ENCODE measurements at places on chromosomes 11 and 22.

DNA sequence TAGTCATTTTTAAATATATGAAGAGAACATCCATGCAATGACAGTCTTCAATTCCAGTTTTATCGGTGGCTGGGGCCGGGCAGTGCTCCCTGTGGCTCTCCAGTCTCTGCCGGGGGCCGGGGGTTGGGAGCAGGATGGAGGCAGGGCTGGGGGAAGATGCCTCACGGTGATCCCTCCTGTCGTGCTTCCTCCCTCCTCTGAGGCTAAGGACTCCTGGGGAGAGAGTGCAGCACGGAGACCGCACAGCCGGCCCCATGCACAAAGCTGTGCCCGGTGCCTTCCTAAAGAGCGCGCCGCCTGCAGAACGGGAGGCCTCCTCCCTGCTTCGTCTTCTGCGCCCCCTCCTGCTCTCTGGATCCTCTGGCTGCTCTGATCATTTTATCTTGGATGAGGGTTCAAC, 20.5 kb downstream of the GAL start:
- DNase-seq: no peak

DNA sequence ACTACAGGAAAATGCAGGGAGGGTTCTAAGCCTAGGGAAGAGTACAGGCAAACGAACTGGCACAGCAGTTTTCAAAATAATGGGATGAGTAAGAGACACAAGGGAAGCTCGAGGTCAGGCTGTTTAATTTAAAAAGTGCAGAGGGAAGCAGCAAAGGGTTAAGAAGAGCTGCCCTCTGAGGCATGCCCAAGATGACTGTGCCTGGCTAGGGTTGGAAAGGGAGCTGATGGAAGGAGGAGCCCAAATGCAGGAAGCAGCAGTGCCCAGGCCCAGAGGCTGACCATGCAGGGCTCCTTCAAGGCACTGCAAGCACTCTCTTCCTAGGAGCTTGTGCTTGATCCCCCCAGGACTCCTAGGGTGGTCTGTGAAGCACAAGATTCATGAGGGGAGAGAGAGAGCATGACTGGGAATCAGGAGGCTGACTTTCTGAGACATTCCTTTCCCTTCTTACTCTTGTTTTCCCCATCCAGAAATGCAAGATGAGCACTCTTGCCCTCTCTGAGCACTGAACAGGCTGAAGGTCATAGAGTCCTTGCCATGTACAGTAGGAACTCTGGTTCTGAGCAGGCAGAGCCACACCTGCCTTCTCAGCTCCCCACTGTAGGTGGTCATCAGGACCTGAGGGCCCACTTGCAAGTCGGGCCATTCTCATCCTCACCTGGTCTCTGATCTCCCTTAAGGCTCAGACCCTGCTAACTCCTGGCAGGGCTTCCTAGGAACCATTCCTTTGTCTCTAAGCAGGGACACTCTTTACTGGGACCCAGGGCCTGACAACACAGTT, 46.7 kb upstream of the DRD2 start:
- no peak for DNase-seq

GRCh38 chr22:20388200-20388599, 5.8 kb upstream of the ZNF74 start:
- no peak for DNase-seq

DNA sequence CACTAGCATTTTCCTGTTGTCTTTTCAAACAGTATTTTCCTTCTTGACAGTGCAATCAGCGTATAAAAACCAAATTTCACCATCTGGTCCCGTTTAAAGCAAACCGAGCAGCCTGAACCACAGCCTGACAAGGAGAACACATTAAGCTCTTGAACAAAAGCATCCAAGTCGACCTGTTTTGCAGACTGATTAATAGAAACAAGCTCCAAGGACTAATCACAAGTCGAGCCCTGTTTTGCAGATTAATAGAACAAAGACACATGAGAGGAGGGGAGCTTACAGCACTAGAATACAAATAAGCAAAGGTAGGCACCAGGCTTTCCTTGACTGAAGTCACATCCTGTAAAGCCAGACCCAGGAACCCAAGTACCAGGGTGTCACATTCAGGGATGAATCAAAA, 104.8 kb downstream of the MPPED2 start:
- DNase-seq: no peak

DNA sequence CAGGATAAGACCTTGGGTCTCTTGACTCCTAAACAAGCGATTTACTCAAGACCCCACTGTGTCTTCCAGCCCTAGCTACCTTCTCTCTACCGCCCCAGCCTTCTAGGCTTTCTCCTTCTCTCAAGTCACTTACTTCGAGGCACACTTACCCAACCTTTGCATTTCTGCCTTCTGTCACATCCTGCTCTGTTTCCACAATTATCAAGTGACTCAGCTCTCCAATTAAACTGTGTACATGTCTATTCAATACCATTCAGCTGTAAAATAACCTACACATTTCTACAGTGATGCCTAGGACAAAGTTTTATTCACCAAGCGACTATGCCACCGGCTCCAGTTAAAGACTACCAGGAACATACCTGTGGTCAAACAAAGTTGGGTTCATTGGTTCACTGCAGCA, 69.0 kb downstream of the LARGE1 start:
- no peak for DNase-seq

- DNase-seq: peak; percentile 11
Measured at GRCh38 chr11:76209973-76210930, 4.0 kb upstream of the WNT11 start.

- no peak for DNase-seq
Measured at GRCh38 chr11:19938169-19938856, 222.0 kb downstream of the DBX1 start.

DNA sequence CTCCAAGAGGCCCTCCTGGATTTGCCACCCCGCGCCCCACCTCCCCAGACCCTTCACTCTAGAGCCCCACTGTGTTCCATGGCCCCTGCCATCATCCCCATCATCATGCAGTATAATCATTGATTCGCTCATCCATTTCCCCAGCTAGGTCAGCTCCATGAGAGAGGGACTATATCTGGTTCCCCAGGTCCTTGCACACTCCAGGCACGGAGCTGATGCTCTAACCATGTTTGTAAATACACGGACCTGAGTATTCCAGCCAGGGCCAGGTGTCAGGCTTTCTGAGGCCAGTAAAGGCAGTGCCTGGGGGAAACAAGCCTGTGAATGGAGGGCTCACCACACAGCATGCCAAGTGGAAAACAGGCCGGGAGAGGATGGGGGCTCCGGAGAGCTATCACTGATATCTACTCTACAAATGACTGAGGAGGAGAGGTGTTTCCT, 27.1 kb upstream of the OAF start:
- DNase-seq: no peak

DNA sequence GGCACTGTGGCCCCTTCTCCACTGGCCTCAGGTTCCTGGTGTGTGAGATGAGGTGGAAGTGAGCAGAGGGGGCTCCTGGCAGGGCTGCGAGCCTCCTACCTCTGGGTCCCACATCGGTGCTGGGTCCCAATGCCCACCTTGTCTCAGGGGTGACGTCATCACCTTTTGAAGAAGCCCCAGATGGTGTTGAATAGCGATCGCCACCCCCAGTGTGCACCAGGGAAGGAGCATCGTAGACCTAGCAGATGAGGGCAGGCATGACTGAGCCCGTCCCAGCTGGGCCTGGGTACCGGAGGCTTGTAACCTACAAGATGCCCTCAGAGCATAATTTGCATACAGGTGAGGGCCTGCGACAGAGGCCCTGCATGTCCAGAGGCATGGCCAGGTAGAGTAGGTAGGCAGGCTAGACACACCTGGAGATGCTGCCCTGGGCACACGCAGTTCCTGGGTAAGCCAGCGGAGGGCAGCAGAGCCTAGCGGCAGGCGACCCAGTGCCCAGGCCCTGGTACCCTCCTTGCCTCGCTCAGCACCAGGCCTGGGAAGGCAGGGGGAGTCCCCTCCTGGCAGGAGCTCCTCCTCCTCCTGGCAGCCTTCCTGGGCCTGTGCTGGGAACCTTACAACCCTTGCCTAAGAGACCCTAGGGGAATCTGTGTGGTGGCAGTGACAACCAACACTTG, 52.5 kb downstream of the TPCN2 start:
- no peak for DNase-seq

All from bone marrow (tissue), 2 donors.